ENCODE measurements at places on chromosomes 12 and 14. TPM values are rescaled to one million over a fixed set of nuclear protein-coding genes. Genes with fewer than 3 reads are reported as not detected.

- no peak overlapping the region for H3K27ac ChIP-seq
- no peak for DNase-seq
- H3K27me3 ChIP-seq = no peaks in the 10 kb centered on the region
- H3K4me1 ChIP-seq = peaks cover 7% of the 10 kb centered on the region
- peaks cover 64% of the 10 kb centered on the region for H3K36me3 ChIP-seq
These were observed 52.5 kb downstream of the HSP90AA1 start for GRCh38 chr14:102034301-102034700.

DNA sequence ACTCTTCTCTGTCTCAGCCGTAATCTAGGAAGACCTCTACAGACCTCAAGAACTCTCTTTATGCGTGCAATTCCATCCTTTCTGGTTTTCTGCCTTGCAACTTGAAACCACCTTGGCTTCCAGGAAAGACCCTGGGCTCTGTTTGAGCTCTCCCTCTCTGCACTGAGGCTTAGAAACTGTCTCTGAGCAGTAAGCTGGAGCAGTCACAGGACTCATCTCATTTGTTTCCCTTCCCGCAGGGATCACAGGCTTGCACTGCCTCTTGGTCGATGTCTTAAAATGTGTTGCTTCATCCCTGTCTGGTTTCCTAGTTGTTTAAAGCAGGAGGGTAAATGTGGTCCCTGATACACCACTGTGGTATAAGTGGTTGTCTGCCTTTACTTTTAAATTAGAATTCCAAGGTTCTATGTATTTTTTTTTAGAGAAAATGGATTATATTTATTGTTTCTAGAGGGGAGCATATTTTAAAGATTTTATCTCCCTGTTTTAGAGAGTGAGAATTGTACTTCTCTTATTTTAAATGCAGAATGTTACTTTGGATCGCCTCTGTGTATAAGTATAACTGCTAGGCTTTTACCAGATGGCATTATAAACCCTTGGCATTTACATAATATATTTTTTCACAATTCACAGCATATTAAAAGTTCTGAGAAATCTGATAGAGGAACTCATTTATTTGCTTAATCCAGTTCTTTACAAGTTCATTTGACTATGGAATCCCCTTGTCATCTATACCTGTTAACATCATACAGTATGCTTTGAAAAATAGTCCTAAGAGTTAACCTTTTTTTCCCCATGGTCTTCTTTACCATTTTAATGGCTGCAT lies 26.4 kb downstream of the EID3 start:
- H3K27me3 ChIP-seq = no peaks in the 10 kb centered on the region
- DNase-seq = no peak
- H3K27ac ChIP-seq = no peak overlapping the region
- H3K4me1 ChIP-seq = no peaks in the 10 kb centered on the region
- peaks cover 38% of the 10 kb centered on the region for H3K36me3 ChIP-seq

- H3K4me3 ChIP-seq = no peak overlapping the region
- peaks cover 29% of the 10 kb centered on the region for H3K4me1 ChIP-seq
- H3K27me3 ChIP-seq = no peaks in the 10 kb centered on the region
- no peaks in the 10 kb centered on the region for H3K36me3 ChIP-seq
These were observed 139.3 kb downstream of the ADGRD1 start for GRCh38 chr12:131092901-131093603.

DNA sequence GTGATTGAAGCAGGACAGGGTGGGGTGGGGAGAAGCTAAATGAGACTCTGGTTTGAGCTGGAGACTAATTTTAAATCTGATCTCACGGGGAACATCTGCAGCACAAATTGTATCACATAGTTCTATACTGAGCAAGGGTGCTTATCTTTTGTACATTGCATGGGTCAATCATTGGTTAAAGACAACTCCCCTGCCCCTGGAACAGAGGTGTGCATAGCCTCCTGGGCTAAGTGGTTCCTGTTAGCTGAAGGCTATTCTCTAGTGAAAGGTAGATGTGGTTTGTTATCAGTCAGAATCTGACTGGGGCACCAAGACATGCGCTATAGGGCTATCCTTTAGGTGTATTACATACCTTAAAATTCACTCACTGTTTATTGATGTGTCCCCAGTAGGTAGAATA lies 103.9 kb upstream of the KITLG start:
- DNase-seq = no peak
- no peak overlapping the region for H3K4me3 ChIP-seq
- no peaks in the 10 kb centered on the region for H3K36me3 ChIP-seq
- H3K27me3 ChIP-seq = no peaks in the 10 kb centered on the region
- no peaks in the 10 kb centered on the region for H3K4me1 ChIP-seq

The LETMD1 gene
- 76.7 TPM for total RNA-seq

The KRT78 gene
- total RNA-seq = not detected
